ENCODE measurements at places on chromosomes 13 and 19.
A peak's percentile ranks its signal among the peaks of the same experiment; 100 is the strongest.

DNA sequence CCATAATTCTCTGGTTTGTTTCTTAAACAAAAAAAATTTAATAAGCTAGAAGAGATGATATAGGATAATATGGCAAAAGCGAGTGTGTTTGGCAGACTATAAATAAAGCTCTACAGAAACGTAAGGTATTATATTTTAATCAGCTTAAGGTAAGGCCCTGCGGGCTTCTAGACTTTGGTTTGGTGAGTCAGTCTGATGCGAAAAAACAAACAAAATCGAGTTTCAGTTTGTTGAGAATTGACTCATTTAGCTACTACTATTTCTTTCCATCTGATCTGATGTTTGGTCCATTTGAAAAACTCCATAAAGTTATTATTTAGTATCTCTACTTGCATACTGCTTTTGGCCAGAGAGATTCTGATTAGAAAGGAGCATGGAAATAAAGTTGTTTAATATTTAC lies 138.0 kb downstream of the MIPEP start:
- DNase-seq: no peak

- no peak for DNase-seq
Observed at GRCh38 chr13:41013835-41014234, 5.3 kb downstream of the ELF1 start.

GRCh38 chr19:37309834-37310575 lies 60.9 kb upstream of the ZNF527 start:
- DNase-seq: no peak

DNA sequence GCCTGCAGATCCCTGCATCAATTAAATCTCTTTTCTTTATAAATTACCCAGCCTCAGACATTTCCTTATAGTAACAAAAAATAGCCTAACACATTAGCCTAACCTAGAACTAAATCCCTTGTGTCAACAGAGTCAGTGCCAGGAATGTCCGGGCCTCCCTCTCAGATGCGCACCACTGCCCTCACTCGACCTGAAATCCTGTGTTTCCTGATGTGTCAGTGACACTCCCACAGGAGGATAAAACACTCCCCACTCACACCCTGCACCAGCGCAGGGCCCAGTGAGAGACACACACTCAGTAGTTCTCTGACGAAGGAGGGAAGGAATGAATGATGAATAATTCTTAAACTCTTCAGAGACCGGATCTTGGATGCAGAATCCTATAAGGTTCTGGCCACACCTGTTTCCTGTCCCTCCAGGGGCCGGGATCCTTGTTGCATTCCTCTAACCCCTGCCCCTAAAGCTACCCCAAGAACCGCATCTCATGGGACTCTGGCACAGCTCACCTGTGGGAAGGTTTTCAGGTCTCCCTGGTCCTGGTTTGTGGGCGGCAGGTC lies 3.1 kb downstream of the CEACAM3 start:
- DNase-seq: peak; percentile 65

GRCh38 chr13:97979556-97979955 lies 26.1 kb downstream of the IPO5 start:
- no peak for DNase-seq

GRCh38 chr19:19540715-19541515 lies 2.9 kb downstream of the CILP2 start:
- no peak for DNase-seq

DNA sequence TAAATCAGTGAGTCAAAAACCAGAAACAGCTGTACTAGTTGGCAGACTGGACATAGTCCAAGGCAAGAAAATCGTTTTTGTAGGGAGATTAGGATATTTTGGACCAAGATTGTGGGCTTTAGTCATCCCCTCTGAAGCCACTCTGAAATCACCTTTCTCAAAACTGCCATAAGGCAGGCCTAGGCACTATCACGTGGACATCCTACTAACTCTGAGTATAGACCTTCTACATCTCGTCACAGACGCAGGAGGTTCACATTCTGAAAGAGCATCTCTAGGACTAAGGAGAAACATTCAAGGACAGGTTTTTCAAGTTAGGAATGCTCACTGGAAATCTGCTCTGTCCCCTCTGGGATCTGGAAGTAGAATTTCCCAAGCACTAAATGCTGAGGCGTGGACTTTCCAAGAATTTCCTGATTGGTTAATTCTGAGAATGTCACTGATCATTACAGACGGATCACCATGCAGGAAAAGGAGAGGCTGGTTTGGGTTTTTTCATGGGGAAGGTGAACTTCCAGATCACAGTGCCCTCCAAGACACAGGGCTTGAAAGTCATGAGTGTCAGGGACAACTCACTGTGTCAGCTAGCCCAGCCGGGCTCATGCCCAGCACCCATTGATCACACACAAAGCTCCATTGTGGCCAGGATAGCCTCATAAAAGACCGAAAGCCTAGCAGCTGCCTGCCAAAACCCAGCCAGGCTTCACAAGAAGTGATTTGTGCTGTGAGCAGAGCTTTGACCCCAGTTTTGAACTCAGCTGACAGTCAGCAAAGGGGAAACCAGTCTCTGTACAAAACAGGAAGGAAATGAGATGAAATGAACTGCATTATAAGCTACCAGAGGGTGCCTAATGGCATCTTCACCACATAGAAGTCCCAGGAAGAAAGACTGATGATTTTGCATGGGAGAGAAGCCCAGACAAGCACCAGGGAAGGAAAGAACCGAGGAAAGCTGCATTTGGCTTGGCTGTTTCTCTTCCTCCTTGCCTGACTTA lies 2.7 kb upstream of the RUBCNL start:
- no peak for DNase-seq

GRCh38 chr13:50320271-50320862 lies 305.1 kb downstream of the KCNRG start:
- no peak for DNase-seq

DNA sequence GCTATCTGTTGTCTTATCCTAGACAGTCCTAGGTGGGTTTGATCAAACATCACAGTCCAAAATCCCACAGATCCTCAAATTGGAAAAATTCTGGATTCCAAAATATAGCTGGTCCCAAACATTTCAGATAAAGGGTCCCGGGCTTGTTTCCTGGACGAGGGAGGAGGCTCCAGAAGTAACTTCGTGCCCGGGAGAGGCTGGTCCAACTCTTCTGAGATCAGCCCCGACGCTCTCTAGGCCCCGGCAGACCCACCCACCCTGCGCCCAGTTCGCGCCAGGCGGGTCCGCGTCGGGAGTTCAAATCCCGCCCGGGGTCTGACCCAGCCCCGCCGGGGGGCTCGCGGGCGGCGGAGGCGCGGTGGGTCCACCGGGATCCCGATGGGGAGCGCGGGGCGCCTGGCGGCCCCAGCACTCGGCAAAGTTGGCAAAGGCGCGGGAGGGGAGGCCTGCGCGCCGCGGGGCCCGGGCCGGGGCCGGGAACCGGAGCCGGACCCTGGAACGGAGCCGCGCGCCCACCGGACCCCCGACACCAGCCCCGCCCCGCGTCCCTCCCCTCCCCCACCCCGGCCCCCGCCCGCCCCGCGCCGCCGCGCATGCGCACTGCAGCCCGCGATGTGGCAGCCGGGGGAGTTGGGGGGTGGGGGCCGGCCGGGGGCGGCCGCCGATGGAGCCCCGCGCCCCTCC lies 513 bp downstream of the MIER2 start:
- no peak for DNase-seq

- no peak for DNase-seq
Observed at GRCh38 chr13:101967781-101968180, 434.1 kb downstream of the FGF14 start.
